WTC11 (cell line): ENCODE measurements at places on chromosomes 2 and 18. TPM values are rescaled to one million over a fixed set of nuclear protein-coding genes. Genes with fewer than 3 reads are reported as not detected.

Gene NAGK
- total RNA-seq, result 56.1 to 58.9 TPM (median 57.7 TPM) in 3 replicates

Gene KHK
- total RNA-seq, result 15.5 to 17.4 TPM (median 17.4 TPM) in 3 replicates

Gene CENPA
- 37.4 to 45.6 TPM (median 40.2 TPM) in 3 replicates for total RNA-seq

Gene SERPINB11
- total RNA-seq, result not detected in 3 replicates

Gene CDH19
- total RNA-seq, result 0.07 to 0.14 TPM in 2 of 3 replicates, not detected in the other

Gene TMEM198
- 7.1 to 8.1 TPM (median 7.3 TPM) in 3 replicates for total RNA-seq

DNA sequence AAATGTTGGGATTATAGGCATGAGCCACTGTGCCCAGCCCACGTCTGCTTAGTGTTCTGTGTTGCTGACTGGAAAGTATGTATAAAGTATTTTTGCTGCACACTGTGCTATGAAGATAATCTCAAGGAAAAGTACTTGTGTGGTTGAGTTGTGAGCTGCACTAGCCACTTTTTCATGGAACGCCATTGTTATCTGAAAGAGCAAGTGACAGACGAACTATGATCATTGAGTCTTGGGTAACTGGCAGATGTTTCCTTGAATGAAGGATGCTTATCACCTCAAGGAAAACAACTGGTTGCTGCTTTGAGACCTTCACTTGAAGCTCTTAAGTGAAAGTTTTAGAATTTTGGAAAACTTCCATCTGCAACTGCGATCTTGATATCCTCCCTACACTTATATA, 82.2 kb upstream of the KCTD1 start:
- no peak for DNase-seq

GRCh38 chr2:86453836-86454235, 12.7 kb downstream of the KDM3A start:
- no peak for DNase-seq

DNA sequence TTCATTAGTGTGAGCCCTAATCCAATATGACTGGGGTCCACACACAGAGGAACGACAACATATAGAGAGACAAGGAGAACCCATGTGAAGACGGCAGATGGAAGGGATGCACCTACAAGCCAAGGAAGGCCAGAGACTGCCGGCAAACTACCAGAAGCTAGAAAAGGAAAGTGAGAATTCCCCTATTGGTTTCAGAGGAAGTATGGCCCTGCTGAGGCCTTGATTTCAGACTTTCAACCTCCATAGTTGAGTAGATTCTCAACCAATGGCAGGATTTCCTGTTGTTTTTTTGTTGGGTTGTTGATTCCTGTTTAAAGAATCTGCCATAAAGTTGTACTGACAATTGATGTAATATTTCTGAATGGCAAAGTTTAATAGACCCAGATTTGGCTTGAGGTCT, 241.5 kb downstream of the SATB2 start:
- DNase-seq, result no peak

GRCh38 chr2:222307978-222308730, 9.4 kb upstream of the PAX3 start:
- no peak for DNase-seq

DNA sequence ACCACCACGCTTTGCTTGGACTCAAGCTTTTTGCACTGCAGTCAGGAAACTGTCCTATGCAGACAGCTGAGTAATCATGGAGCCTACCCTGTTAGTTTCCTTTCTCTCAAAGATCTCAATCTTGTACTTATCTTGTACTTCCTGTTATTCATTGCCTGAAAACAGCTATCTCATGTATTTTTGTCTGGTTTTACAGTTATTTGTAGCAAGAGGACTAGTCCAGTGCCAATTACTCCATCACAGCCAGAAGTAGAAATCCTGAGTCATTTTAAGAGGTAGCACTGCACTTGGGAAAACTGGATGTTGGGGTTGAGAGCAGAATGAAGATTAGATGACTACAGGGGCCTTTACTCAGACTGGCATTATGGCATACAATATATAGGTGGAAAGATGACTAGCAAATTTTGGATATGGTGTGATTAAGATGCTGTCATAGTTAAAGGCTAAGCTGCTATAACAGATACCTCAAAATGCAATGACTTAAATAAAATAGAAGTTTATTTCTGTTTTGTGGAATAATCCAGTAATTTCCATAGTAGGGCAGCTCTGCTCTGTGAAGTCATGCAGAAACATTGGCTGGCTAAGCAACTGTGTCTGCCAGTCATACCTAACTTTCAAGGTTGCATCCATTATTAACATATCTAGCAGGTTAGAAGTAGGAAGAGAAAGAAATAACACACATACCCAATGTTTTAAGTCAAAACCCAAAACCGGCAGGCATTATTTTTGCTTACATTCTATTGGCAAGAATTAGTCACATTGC, 21.1 kb upstream of the CHMP3 start:
- no peak for DNase-seq

GRCh38 chr2:59000796-59001195, 759.7 kb upstream of the FANCL start:
- DNase-seq, result no peak

GRCh38 chr2:71716697-71717624, 263.6 kb downstream of the DYSF start:
- no peak for DNase-seq

DNA sequence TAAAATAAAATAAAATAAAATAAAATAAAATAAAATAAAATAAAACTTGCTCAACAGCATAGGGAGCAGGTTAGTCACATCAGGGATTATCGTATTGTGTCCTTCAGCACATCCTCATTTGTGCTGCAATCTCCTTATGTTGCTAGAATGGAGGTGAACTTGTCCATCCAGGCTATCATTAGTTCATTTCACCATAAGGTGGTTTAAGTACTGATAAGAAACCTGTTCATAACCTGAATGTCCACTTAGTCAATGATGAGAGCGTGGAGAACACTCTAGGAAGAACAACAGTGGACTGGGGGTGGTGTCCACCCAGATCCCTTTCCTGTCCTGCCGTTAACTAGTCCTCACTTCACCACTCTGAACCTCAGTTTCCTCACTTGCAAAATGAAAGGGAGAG, 21.9 kb downstream of the DHRS9 start:
- no peak for DNase-seq

DNA sequence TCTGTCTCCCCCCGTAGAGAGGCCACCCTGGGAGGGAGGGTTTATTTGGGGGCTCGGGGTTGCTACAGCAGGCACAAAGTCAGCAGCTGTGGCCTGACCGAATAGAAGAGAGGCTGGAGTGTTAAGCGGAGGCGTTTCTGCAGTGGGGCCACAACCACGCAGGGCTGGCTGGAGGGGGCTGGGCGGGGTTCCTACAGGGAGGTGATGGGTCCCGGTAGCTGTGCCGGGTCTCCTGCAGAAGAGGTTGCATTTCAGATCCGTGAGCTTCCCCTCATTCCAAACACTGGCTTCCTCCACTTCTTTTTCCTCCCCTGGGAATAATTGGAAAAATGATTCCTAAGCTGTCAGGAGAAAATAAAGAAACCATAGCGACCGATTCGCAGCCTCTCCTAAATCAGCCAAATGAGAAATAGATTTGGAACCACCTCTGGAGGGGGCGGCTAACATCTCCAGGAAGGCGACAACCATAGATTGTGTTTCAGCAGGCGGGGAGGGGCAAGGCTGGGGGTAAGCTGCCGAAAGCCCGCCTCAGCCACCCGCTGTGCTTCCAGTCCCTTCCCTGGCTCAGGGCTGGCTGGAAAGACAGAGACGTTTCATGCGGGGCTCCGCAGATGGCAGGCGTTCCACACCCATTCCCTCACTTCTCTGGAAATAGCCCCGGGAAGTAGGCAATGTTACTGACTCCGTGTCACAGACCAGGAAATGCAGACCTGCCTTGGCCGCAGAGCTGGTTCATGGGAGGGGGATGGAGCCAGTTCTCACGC, 85.6 kb upstream of the TAF1B start:
- DNase-seq, result peak; percentile 66

GRCh38 chr2:39379643-39380524, 57.2 kb downstream of the MAP4K3 start:
- no peak for DNase-seq

GRCh38 chr2:26246818-26247217, 2.1 kb downstream of the HADHB start:
- no peak for DNase-seq
